ENCODE measurements at places on chromosomes 1 and 21.

GRCh38 chr1:156692925-156693847 is 12.2 kb downstream of the CRABP2 start:
- no peak for DNase-seq

DNA sequence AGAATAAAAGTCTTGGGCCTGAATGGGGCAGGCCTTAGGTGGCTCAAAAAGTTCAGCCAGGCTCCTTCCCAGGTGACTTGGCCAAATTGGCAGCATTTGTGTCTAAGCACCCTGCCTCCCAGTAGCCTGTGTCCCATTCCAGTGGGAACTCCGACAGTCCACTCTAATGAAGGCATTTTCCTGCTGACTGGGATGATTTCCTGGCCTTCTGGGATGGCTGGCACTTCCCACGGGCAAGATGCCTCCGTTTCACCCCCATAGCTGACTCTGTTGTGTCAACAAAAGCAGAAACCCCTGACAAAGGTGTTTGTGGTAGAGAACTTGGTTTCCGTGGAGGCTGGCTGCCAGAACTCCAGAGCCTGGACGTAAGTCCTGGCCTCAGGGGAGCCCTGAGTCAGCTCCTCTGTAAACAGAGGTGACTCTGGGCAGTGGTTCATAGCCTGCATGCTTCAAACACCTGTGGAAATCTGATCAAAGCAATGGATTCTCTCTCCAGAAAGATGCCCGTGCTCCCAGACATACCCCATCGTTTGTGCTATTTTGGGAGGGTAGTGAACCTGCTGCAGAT is 36.6 kb downstream of the WNT3A start:
- DNase-seq: no peak

DNA sequence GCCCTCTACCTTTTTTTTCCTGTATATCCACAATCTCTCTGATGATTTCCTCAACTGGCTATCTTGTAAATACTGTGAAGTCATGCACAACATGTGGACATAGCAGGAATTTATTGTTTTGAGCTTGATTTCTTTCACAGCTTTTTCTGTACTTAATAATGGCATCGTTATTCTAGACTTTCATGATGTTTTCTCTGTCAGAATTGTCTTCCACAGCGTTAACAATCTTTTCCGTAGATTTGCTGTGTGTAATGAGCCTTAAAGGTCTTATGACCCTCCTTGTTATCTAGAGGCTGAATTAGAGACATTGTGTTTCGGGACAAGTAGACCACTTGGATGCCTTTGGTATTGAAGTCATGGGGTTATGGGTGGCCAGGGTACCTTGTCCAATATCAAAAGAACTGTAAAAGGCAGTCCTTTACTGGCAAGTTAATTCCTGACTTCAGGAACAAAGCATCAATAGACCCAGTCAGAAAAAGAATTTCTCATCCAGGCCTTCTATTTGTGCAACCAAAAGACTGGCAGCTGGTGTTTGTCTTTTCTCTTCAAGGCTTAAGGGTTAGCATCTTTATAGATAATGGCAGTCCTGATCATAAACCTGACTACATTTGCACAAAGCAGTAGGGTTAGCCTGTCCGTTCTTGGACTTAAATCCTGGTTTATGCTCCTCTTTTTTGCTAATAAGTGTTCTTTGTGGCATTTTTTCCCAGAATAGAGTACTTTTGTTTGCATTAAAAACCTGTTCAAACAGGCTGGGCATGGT is 30.1 kb upstream of the CHAF1B start:
- no peak for DNase-seq

DNA sequence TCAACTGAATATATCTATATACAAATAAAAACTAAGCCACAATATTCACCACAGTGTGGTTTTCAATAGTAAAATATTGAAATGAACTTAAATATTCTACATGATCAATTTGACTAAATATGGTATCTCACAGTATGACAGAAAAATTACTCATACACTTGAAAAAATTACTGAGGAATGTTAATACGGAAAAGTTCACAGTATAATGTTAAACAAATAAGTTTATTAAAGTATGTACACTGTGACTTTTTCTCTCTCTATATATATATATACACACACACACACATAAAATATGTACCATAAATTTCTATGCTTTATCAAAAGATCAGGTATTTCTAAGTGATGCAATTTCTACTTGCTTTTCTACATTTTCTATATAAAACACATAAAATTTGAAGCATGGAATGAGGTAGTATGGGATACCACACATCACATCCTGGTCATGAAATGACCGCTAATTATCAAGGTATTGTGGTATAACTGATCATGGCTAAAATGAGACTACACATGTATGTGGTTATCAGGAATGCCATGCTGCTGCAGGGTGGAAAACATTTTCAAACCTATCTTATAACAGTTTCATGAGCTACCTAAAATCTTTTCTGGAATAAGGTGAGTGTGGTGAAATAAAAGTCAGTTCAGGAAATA is 102.3 kb downstream of the CDC42BPA start:
- no peak for DNase-seq

DNA sequence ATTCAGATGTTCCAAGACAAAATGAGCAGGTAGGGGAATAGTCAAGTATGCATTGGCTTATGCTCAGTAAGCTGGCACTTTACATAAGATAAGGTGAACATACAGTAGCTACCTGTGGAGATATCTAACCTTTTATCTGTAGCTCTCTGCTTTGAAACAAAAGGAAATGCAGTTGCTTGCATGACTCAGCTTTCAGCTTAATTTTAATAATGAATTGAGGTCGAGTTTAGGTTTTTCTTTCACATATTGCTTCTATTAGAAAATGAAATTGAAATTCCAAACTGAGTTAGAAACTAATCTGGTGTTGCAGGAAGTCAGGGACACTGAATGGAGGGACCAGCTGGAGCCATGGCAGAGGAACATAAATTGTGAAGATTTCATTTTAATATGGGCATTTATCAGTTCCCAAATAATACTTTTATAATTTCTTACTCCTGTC is 8.3 kb downstream of the FRRS1 start:
- DNase-seq: no peak

DNA sequence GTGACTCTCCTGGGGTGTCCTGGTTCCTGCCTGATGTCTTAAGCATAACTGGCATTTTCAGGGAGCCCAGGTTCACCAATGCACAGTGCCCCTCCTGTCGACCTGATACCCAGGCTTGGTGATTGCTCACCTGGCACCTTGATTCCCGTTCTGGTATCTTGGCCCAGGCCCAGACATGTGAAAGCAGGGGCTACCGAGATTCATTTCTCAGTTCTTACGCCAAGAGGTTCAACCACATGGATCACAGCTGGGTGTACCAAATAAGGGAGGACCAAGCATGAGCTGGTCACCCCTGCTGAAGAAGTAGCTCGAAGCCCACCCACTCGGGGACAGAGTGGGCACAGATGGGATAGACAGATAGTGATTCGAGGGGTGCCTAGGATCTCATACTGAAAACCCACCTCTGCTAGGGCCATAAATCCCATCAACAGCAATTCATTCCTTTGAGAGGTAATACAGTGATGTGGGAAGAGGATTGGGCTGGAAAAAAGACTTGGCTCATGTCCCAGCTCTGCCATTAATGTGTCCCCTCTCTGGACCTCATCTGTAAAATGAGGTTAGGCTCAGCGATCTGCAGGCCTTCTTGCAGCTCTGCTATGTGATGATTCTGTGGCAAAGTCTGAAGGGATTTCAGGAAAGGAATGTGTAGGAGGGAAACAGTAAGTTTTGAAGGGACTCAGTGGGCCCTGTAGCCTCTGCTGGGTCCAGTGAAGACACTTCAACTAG is 2.7 kb downstream of the EPHX1 start:
- DNase-seq: no peak

DNA sequence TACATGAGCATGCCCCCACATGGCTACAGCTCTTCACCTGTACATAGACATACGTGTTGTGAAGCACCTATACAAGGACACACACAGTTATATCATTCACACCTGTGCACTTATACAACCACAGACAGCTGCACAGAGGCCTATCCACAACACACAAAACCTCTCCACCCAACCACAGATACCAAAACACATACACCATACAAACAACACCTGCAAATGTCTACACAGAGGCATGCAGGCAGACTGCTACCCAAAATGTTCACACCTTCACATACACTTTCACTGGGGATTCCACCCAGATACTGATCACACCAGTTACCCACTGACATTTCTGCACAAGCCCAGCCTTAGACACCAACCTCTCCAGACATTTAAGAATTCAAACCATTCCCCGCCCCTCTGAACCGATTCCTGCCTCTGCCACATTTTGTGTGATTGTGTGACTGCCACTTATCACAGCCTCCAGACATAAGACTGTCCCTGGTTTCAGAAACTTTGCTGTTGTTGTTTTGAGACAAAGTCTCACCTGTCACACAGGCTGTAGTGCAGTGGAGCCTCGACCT is 2.0 kb downstream of the C1orf232 start:
- no peak for DNase-seq

DNA sequence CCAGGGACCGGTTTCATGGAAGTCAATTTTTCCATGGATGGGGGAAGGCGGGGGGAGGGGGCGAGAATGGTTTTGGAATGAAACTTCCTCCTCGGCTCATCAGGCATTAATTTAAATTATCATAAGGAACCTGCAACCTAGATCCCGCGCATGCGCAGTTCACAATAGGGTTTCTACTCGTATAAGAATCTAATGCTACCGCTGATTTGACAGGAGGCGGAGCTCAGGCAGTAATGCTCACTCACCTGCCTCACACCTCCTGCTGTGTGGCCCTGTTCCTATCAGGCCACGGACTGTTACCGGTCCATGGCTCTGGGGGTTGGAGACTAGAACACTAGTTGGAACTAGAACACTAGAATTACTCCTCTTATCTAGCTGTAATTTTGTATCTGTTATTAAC is 38.0 kb downstream of the PRRX1 start:
- no peak for DNase-seq

DNA sequence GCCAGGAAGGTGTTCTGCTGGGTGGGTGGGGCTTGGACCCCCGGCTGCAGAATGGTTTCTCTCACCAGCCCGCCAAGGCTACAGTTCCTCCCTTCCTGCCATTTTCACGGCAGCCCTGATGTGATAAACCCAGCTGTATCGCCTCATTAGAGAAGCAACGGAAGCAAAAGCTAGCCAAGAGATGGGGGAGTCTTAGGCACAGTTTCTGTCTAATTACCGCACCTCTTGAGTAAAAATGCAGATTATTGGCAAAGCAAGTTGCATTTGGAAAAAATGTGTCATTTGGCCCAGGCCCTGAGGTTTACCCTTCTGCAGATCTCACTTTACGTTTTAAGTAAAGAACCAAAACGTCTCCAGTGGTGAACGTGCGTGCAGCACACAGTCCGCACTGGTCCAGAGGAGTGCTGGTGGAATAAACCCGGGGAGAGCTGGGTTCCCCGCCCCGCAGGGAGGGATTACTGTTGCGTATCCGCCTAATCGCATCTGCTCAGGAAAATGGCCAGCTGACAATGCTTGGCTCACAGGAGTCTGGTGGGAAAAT is 109.9 kb downstream of the GALNT2 start:
- DNase-seq: no peak

GRCh38 chr1:48608882-48609281 is 136.9 kb upstream of the SPATA6 start:
- DNase-seq: no peak

- DNase-seq: no peak
These were observed 123.3 kb downstream of the KCNN3 start for GRCh38 chr1:154746622-154747299.

- no peak for DNase-seq
These were observed 72.0 kb downstream of the EPB41 start for GRCh38 chr1:28986306-28986910.

DNA sequence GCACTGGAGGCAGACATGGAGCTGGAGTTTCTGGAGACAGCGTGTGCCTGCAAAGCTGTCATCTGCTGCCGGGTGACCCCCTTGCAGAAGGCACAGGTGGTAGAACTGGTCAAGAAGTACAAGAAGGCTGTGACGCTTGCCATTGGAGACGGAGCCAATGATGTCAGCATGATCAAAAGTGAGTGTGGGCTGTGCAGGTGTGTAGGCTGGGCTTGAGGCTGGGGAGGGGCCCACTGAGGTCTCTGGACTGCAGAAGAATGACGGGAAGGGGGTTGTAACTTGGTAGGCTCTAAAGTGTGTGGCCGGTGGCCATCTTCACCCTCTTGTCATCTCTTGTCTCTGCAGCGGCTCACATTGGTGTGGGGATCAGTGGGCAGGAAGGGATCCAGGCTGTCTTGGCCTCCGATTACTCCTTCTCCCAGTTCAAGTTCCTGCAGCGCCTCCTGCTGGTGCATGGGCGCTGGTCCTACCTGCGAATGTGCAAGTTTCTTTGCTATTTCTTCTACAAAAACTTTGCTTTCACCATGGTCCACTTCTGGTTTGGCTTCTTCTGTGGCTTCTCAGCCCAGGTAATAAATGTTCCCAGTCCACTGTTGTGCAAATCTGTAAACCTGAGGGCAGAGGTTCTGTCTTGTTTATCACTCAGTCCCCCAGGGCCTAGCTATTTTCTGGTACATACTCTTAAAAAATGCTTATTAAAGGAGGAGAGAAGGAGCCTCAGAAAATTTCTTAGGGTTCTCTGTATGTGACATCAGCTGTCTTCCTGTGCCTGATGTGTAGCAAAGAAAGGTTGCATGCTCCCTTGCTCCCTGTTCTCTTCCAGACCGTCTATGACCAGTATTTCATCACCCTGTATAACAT is 19.9 kb downstream of the ATP8B2 start:
- DNase-seq: no peak

GRCh38 chr21:33844104-33844889 is 71.3 kb downstream of the ATP5PO start:
- DNase-seq: no peak

DNA sequence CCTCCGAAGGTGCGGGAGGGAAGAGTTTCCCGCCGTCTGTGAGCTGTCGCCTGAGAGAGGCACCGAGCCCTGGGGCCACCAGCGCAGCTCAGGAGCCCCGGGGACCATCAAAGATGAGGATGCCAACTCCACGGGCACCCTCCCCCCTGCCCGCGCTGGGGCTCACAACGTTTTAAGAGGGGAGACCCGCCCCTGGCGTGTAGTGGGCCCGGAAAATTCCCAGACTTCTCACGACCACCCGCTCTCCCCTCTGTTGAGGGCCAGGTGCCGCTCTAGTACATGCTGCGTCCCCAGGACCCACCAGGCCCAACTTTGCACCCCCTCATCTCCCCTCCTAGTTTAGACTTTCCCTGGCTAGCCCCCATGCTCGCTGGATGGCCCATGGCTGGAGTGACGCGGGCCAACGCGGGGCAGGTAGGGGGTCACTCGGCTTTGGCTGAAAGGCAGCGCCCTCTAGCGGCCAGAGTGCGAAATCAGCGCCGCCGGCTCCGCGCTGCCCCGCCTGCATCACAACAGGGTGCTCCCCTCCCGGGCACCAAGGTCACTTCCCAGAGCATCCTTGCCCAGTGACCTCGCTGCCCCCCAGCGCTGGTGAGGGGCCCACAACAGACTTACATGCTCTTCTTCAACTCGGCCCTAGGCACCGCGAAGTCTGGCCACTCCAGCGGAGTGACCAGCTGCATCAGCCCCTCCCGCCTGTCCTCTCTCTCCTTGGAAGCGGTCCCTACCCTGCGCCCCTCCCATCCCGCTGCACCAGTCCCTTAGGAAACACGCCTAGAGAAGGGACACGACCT is 1.8 kb downstream of the CD160 start:
- DNase-seq: no peak

- DNase-seq: no peak
These were observed 139.6 kb upstream of the WNT4 start for GRCh38 chr1:22282364-22282995.
